Tibial nerve (tissue), 4 donors: ENCODE measurements at places on chromosomes 2 and 18.

DNA sequence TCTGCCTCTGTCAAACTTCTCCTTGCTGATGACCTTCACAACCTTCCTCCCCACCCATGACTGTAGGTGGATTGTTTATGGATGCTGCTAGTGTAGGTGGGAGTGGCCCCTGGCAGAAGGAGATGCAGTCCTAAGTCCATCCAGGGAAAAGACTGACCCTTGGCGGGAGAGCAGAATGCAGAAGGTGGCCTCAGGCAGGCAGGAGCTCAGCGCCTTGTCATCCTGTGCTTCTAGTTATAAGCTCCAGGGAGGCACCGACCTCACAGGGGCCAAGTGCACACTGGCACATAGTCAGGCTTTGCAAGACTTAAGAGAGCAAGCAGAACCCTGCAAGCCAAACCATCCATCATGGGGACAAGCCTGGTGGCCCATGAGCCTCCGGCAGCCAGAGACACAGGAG, 74.4 kb downstream of the CAPN13 start:
- no peak for DNase-seq

DNA sequence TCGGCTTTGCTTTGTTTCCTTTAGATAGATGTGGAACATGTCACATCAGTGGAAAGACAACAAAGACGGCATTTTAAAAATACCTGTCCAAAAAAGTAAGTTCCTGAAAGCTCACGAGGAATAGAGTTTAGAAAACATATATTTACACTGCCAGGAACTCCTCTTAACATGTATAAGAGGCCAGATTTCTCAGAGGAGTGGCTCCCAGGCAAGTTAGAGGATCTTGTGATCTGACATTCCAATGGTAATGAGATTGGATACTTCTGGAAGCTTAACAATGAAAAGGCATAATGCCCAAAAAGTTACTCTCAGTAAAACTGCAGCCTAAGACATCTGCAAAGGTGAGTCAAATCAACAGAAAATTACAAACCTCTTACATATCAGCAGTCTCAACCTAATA, 77.1 kb downstream of the CYRIA start:
- no peak for DNase-seq

DNA sequence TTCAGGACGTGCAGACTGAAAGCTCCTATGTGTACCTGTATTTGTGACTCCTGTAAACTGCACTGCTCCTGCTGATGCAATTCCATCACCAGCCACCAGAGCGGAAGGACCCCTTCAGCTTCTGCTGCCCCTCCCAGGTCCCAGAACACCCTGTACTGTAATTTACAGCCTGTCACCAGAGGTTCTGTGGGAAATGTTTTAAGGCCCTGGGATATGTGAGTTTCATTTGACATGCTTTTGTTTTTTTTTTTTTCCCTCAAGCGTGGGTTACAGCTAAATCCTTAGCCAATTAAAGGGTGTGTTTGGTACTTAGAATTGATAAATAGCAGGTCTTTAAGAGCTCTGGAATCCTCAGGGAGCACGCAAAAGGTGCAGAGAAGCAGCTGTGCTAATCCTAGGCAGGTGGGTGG, 79.4 kb downstream of the KCTD1 start:
- DNase-seq = no peak

- DNase-seq = no peak
Measured at GRCh38 chr2:76281156-76281841, 570.6 kb upstream of the GCFC2 start.

GRCh38 chr2:53739032-53739431, 28.6 kb upstream of the CHAC2 start:
- no peak for DNase-seq

GRCh38 chr18:5980721-5981120, 85.4 kb upstream of the TMEM200C start:
- no peak for DNase-seq

GRCh38 chr2:173874894-173875237, 90.3 kb downstream of the SP3 start:
- no peak for DNase-seq
